NCI-H524 (cell line): ENCODE measurements at places on chromosomes 16 and 17.

DNA sequence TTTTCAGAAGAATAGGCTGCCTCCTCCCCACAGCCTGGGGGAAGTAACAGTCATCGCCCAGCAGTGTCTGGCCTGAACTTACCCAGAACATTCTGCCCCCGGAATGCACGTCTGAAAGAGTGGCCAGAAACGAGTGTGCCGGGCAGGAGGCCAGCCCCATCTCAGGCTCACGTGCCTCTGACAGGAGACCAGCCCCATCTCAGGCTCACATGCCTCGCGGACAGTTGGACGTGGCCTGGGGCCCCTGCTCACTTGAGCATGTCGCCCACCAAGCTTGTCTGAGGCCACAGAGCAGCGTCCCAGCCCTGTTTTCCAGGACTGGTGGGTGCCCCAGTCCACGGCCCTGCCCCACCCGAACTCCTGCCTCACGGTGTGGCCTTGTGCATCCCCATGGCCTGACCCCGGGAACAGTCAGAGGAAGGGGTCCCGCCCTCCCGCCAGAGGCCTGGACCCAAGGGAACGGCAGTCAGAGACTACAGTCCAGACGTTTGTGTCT lies 16.3 kb upstream of the CDH15 start:
- no peak for DNase-seq

DNA sequence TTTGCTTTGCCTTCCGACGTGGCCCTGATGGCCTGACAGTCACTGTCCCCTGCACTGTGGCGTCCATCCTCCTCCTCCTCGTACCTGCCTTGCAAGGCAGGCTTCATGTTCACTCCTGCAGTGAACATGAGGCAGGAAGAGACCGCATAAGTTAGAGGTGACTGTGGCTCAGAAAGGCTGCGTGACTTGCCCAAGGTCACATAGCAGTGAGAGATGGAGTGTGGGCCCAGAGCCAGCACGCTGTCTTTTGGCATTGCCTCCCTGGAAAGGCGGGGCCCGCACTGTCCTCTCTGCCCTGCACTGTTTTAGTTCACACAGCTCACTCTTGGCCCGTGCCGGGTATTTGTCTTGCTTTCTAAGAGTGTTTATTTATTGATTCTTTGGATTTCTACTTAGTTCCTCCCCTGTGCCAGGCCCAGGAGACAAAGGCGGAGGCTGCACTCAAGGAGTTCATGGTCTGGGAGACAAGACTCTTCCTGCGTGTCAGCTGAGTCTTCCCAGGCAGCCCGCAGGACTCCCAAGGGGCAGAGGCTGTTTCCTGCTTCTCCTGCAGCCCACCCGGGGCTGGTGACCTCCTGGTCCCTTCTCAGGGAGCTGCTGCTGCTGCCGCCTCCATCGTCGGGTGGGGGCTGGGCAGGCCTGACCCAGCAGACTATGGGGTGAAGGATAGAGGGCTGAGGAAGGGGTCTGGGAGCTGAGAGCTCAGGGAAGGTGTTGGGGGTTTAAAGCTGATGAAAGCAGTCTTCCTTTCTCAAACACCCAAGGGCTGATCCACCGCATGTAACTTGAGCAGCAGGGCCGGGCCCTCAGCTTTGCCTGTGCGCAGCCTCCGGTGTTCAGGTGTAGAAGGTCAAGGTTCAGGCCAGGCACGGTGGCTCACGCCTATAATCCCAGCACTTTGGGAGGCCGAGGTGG lies 12.7 kb downstream of the CYGB start:
- no peak for DNase-seq

- DNase-seq, result peak; percentile 81
These were observed 87.4 kb downstream of the RAP1GAP2 start for GRCh38 chr17:2883544-2884213.

- DNase-seq, result no peak
These were observed 266.4 kb downstream of the MAF start for GRCh38 chr16:79334127-79334526.

DNA sequence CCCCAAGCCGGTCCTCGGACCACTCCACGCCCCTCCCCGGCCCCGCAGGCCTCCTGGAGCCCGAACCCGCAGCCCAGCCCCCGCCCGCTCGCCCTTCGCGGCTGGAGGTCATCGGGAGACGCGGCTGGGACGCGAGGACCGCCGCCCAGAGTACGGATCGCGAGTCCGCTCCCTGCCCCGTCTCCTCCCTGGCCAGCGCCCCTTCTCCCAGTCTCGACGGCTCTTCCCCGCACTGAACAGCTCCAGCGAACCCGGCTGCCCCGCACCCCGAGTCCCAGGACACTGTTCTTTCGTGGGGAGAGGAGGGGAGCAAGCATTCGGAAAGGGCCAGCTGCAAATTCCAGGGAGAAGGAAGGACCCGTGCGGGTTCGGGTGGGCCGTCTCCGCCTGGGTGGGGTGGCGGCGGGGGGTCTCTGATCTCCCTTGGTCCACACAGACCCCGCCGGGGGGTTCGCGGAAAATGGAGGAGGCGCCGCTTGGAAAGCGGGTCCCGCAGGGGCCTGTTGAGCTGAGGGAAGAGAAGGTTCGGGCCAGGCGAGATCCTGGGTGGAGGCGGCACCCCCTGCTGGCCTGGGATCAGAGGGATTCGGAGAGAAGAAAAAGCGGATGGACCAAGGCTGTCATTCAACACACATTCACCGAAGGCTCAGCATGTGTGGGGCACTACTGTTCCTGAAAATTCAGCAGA lies 632 bp upstream of the RTN4RL1 start:
- DNase-seq, result peak; percentile 41

DNA sequence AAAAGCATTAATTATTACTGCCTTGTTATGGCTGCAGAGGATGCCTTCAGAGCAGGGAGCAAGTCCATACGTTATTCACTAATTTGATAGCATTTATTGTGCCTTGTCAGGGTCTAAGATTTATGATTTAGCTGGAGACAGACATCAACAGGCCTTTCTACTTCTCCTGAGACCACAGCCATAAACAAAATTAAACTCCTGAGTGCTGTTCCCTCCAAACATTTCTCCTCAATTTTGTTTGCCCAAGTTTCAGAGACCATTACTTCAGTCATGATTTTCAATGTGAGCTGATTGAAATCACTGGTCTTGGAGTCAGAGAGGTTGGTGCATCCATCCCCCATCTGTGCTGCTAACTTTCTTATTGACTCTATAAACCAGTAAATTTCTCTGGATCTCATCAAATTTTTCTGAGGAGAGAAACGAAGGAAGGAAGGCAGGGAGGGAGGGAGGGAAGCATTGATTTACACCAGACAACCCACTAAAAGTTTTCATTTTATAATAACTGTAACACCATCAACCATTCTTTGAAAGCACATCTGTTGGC lies 423.6 kb upstream of the CDH11 start:
- DNase-seq, result no peak
